ENCODE measurements at places on chromosomes 7 and 10.

- no peak for DNase-seq
These were observed 142.1 kb upstream of the PTPRZ1 start for GRCh38 chr7:121730869-121731268.

DNA sequence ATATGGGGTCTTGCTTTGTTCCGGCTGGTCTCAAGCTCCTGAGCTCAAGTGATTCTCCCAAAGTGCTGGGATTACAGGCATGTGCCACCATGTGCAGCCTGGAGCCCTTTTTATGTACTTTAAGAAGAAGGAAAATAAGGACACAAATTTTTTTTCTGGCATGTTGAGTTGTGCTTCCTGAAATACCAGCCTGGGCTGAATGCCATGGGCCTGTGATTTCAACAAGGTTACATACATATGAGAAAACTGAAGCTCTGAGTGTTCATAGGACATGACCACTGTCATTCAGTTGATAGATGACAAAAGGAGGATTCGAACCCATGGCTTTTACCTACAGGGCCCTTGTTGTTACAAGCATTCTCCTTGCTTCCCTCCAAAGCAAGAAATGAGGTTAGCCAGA, 36.1 kb downstream of the ST8SIA6 start:
- DNase-seq, result no peak

DNA sequence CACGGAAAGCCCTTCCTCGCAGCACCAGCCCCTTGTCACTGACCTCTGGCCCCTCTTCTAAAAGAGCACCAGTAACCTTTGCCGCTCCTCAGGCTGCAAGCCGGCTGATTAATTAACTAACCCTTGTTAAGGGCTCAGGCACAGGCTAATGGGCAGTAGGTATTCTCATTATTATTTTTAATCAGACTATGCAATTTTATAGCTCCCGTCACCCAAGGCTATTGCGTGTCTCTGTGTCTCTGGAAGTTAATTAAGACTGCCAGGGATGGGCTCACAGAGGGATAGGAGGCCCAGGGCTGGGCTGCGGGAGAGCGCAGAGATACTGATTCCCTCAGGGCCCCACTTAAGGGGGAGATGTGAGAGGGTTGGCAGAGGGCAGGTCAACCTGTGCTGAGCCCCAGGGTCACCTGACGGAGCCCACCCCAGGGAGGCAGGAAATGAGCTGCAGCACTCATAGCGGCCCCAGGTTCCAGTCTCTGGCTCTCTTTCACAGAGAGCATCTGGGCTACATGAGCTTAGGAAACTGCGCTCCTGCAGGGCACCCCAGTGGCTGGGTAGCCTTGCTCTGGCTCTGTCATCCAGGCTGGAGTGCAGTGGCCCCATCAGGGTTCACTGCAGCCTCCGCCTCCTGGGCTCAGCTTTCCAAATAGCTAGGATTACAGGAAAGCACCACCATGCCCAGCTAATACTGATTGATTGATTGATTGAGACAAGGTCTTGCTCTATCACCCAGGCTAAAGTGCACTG, 92.2 kb upstream of the LRRC4 start:
- DNase-seq, result no peak

DNA sequence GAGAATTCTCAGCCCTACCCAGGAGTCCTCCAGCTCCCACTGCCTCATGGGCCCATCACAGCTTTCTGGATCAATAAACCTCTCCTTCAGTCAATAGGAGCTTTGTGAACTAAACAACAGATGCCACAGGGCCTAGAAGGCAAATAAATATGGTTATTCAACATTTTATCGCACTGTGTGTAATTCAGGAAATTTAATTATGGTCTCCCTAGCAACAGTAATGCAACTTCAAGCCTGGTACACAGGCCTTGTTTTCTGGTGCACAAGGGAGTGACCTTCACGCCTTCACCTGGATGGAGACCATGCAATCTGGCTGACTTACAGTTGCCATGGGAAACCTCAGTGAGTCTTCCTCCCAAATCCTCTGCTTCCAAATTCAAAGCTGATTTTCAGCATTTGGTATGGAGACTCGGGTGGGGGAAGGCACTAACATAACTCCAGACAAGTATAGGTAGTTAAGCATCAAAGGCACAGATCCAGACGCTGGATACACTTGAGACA, 441.0 kb upstream of the NPVF start:
- DNase-seq, result no peak

DNA sequence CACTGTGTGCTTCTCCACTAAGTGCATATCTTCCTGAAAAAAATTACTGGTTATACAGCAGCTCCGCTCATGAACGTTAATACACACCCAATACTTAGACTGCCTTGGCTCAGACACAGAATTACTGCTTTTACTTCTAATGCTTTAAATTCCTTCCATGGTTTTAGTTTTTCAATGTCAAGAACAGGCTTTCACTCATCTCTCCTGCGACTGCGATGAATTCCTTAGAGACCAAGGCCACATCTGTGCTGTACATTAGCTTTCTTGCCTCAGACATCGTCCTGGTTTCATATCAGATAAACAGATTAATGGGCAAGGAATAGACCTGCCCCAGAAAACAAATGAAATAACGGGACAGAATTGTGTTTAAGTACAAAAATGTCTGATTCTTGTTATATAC, 120.2 kb downstream of the CYP26A1 start:
- no peak for DNase-seq

DNA sequence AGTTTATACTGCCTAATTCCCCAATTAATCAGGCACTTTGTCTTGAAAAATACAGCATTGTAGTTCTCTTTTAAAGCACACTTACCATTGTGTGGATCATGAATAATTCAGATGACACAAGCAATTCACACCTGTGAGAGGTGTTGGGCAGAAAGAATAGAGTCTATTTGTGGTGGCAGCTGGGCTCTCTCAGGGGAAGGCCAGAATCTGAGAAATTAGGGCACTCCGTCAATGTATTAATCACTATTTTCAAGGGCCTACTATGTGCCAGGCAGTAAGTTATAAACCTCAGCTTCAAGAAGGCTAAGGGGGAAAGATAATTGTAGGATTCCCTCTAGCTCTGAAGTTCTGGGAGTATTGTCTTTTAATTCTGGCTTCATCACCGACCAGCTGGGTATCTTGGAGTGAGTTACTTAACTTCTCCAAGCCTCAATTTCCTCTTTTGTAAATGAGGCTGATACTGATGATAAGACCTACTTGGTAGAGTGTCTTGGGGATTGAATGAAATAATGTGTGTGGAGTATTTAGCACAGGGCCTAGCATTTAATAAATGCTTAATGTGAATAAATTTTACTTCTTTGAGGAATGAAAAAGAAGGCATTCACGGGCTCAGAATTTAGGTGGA, 2.5 kb downstream of the CHN2 start:
- no peak for DNase-seq

- peak; percentile 79 for DNase-seq
These were observed 97.1 kb downstream of the CREB5 start for GRCh38 chr7:28509251-28510025.

- no peak for DNase-seq
These were observed 15.4 kb upstream of the BTBD16 start for GRCh38 chr10:122255509-122256301.

DNA sequence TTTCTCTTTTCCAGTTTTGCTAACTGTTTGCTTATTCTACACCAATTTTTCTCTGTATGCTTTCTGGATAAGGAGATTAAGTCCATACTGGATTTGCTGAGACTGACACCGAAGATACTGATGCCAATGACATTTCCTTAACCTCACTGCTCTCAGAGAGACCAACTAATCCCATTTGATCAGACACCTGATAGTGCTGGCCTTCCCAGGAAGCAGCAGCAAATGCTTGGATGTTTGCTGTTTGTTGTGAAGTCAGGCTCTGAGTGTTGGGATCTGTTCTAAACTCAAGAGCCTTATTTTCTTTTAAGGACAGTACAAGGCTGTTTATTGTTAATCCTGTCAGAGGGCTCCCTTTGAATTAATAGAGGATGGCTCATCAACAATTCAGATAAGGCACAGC, 143.3 kb downstream of the ANK3 start:
- DNase-seq, result no peak

DNA sequence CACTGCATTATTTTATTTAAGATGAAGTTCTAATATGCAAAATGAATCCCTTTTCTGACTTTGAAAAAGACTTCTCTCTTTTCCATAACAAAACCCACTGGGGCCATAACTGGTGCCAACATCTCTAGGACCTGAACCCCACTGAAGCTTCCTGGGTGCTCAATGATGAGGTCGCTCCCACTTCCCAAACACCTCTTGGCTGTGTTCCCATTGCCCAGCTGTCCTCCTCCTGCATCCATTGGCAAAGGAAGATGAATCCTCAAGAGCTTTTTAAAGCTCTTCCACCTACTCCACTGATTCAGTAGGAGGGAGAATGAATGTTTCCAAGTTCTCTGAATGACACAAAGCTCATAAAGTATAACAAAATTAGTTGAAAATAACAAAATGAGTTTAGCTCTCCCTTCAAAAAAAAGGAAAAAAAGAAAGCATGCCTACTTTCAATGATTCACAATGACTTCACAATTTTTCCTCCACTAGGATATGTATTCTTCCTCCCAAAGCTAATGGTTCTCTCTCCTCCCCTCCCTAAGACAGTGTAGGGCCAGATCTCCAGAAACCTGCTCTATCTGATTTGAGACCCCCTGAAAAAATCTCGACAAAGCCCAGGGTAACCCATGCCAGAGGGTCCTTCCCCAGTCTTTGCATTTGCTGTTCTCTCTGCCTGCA, 64.8 kb downstream of the SORBS1 start:
- DNase-seq, result no peak

- DNase-seq, result no peak
These were observed 69.8 kb upstream of the PCGF5 start for GRCh38 chr10:91150631-91151030.

GRCh38 chr7:157983502-157984422, 603.9 kb downstream of the PTPRN2 start:
- DNase-seq, result no peak

- DNase-seq, result no peak
These were observed 170.0 kb downstream of the ARL5B start for GRCh38 chr10:18829259-18829658.

- DNase-seq, result no peak
These were observed 276.1 kb upstream of the NEBL start for GRCh38 chr10:21172930-21173801.

DNA sequence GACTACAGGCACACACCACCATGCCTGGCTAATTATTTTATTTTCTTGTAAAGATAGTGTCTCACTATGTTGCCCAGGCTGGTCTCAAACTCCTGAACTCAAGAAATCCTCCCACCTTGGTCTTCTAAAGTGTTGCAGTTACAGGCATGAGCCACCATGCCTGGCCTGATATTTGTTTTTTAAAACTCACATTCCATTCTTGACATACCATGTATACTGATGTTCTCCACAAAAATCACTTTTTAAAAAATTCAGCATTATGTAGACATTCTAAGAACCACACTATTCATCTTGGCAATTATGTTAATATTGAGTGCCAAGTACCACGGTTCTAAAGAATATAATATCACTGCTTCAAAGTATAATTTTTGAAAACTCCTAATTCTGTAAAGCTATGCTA, 43.5 kb downstream of the IDE start:
- DNase-seq, result peak; percentile 16
